ENCODE measurements at places on chromosomes 5 and 9.

DNA sequence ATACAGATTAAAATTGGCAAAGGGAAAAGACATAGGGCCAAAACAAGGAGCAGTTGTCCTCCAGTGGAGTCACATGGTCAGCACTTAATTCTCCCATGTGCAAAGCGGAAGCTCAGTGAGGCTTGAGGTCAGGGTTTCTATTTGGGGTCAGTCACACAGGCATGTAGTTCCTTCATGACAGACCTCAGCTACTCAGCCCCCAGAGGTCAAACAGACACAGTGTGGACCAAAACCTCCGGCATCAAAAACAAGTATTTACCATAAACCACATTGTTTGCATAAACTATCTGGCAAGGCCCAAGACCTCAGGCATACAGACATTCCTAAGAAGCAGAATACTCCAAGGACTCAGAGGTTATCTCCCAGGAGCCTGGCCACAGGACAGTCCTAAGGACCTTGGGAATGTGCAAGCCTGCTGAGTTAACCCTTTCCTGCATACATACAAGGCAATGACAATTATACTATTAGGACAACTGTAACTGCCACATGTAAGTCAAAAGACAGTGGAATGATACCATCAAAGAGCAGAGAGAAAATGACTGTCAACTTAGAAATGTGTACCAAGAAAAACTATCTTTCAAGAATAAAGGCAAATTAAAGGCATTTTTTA lies 28.7 kb upstream of the FNIP1 start:
- DNase-seq, result no peak

DNA sequence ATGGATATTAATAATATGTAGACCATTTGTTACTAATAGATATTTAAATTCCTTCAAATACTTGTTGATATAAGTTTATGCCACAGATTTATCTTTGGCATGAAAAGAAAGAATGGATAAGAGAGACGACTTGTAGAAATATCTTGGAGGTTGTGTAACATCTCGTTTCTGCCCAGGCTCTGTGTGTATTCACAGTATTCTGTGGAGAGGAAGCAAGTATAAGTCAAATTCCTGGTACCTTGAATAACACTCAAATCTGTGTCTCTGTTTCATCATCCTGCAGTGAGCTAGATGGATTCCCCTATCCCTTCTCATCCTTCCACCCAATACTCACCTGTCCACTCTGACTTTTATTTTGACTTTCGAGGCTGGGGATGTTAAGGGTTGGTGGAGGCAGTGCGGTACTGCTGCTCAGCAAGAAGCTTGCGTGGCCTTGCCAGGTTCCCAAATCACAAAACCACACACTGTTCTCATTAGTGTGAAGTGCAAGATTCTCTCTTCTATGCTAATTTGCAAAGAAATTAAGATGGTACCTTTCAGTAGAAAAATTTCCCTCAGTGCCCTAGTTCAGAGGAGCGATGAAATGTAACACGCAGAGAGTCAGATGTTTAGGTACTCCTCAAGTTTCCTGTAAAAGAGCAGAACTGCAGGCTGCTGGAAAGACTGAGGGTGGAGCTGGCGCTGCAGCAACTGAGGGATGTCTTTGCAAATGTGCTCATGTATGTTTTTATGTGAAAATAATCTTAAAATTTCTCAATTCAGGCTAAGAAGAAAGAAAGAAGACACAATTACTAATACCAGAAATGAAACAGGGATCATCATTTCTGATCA lies 42.6 kb upstream of the ANKRD18A start:
- no peak for DNase-seq

DNA sequence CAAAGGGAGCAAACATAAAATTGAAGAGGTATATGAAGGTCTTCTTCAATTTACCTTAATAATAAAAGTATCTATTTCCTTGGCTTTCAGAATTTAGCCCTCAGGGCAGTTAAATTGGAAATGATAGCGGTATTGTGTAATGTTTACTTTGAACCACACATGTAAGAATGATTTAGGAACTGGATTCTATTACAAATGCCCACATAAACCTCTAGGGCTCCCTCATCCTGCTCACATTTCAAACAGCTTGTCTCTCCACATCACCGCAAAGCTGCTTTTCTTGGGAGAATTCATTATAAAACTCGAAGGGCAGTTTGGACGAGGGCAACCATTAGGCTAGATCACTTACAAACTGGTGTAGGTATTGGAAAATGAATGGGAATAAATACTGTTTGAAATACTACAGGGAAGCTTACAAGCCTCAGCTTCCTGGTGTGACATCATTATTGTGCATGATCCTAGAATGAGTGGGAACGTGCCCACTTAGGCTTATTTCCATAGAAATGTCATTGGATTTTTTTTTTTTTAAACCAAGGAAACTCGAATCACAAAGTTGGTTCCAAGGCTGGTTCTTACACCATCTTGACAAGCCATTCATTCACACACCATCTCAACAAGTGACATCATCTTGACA lies 47.3 kb downstream of the MTRR start:
- DNase-seq, result no peak

DNA sequence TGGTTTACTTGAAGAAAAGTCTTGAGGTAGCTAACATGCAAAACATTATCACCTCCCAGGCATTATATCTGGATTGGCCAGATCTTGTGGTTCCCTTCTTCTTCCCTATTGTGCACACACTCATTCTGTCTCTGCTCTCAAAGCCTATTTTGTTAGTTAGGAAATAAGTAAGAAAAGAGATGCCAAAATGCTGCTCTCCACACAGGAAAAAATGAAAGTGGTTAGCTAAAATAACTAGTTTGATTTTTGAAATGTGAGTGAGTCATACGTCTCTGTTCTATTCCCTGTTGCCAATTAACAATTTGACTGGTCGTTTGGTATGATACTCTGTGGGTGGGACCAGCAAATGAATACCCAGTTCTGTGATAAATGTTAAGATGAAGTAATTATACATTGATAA lies 28.1 kb downstream of the LMNB1 start:
- no peak for DNase-seq

DNA sequence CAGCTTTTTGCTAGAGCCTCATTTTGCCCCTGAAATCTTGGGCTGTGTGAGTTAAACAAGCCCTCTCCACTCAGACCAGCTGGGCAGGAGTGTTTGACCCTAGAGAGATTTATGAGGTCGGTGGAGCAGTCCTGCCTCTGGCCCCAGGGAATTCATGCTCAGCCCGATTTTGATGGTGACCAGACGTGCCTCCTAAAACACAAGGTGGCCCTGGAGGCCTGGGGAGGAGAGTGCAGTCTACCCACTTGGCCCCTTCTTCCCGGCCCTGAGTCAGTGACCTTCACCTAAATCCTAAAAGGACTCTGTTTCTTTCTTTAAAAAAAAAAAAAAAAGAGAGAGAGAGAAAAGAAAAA lies 86.6 kb upstream of the SAP30L start:
- DNase-seq, result no peak

All from AG04450 (cell line).